Stimulated activated CD4-positive, alpha-beta T cell treated with anti-CD3 and anti-CD28 coated beads, Interleukin-4, amount 100 ng/mL, for 4 hours (primary cell): ENCODE measurements at places on chromosomes 13 and 19.

DNA sequence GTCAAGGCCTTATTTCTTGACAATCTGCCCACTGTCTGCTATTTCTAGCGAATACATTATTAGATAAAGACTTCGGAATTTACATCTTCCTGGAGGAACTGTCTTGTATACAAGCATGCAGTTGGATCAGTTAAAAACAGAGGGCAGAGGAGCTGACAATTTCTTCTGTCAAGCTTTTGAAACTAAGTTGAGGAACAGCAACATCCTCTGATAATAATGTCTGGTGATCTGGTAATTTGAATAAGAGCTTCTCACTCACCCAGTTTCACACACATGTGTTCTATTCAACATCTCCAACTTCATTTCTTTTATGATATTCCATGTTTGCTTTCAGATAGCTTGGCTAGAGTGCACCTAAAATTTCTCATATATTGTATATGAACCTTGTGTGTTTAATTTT is 50.2 kb downstream of the MTMR6 start:
- DNase-seq: no peak

DNA sequence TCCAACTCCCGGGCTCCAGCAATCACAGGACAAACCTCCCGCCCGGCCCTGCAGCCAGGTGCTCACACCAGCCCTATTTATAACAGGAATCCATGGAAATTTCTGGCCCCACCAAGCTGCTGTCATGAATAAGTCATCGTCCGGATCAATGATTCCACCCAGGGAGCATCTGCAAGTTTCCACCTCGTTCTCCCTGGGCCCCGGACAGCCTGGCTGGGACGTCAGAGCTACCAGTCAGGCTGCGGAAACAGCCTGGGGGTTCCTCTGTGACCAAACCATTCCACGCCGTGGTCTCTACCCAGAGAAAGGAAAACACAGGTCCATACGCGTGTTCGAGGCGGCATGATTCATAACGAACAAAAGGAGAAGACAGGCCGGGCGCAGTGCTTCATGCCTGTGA is 20.7 kb upstream of the PTBP1 start:
- no peak for DNase-seq

- no peak for DNase-seq
Measured at GRCh38 chr13:44692173-44692713, 116.1 kb upstream of the TSC22D1 start.

- DNase-seq: no peak
Measured at GRCh38 chr19:18344582-18344950, 4.2 kb downstream of the PGPEP1 start.

DNA sequence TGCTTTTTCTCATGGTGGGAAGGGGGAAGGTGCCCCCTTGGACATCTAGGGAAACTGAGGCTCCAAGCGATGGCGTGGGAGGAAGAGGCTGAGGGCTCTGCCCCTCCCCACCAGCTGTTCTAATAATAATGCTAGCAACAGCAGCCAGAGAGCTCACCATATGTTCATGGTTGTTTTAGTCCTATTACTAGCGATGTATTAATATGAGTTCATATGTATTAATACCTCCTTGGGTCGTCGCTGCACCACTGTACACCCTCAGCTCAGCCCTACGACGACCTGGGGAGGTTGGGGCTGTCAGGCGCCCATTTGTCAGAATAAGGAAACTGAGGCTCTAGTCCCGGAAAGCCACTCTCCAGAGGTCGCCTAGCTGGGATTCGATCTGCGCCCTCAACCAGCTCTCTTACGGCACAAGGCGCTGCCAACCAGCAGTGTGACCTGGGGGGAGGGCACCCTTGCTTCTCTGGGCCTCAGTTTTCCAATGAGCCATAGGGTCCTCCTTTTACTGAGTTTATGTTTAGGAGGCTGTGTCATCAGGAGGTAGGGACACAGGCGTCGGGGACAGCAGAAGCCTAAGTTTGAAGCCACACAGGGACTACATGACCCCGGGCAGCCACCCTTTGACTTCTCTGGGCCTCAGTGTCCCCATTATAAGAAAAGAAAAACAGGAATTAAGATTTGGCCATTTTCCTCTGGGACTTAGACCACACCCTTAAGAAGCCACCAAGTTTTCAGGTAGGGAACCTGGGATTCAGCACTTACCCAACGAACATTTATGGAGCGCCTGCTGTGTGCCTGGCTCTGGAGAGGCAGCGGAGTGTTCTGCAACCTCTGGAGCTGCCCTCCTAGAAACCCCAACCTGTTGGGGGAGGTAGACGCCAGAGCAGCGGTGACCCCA is 664 bp downstream of the MAST3 start:
- DNase-seq: no peak

DNA sequence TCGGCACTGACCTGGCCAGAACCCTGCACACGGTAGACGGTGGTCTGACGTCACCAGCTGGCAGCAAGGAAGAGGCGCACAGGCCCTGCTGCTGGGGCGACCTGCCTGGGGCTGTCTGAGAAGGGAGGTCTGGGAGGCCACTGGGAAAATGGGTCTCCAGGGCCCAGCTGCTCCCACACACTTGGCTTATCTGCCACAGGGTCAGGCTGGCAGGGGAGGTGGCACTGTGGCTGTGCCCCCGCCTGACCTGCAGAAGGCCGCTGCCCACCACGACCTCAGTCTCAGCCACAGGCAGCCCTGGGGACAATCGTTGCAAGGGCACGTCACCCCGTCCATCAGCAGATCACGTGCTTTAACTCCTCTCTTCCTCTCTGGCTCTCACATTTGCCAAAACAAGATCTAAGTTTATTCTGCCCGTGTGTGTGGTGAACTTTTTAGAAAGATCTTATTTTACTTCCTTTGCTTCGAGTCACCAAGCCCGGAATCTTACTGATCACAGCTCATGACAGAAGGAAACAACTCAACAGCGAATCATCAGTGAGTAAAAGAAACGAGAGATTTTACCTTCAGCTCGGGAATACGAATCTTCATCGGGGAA is 45.2 kb upstream of the RANBP3 start:
- no peak for DNase-seq

- no peak for DNase-seq
Measured at GRCh38 chr13:51659276-51660127, 75.2 kb downstream of the WDFY2 start.

GRCh38 chr19:33248954-33249613 is 23.4 kb upstream of the SLC7A10 start:
- no peak for DNase-seq

DNA sequence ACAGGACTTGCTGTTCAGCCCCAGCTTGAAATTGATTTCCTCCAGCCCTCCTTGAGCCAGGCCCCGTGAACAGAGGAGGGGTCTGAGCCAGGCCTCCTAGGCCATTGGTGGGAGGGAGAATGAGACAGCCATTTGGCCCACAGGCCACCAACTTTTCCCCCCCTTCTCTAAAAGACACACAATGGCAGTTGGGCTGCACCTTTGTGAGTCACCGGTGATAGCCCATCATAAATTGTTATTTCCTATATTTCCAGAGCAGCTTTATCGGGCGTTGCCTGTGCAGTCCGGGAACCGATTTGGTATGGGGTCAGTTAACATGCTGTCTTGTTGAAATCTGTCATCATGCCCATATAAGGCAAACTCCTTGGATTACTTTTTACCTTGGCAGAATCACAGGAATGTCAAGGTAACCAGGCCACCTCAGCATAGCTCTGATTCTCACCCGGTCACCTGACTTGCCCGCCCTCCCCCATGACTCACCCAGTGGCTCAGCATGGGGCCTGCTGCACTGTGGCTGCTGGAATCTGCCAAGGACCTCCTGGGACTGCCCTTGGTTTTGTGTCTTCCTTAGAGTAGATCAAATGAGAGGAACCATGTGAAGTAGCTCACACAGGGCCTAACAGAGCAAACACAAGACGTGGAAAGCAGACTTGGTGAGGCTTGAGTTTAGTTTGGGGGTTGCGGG is 36.1 kb downstream of the ACTN4 start:
- DNase-seq: peak; percentile 49

DNA sequence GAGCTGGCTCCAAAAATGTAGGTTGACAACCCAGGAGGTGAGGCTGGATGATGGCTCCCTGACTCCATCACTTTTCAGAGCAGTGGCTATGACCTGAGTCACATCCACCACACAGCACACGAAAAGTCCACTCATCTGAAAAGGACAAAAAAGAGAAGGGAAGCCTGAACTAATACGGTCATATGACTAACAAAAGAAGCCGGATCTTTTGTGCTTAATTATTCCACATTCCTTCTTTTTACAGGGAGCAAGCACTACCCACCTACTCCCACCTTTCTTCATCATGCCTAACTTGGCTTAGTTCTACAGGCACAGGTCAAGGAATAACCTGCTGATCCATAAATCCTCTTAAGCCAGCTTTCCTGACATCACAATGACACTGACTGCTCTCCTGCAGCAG is 601.3 kb upstream of the MIR17HG start:
- no peak for DNase-seq

DNA sequence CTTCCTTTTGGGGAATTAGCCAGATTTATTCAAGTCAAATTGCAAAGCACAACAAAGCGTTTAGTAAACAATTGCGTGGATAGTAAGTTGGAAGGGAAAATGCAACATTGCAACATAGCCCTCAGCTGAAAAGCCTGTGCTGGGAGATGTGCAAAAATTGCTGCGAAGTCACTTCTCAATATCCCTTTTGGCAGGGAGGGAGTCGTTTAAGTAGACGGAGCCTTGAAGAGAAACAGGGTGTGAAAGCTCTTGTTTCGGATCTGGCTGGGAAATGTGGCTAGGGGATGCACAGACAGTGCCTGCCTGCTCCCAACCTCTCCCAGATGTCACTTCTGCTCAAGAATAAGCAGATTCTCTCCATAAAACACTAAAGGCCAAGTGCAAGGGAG is 56.8 kb downstream of the SLC7A1 start:
- DNase-seq: no peak
